ENCODE measurements at places on chromosomes 12 and 14. TPM values are rescaled to one million over a fixed set of nuclear protein-coding genes. Genes with fewer than 3 reads are reported as not detected.

DNA sequence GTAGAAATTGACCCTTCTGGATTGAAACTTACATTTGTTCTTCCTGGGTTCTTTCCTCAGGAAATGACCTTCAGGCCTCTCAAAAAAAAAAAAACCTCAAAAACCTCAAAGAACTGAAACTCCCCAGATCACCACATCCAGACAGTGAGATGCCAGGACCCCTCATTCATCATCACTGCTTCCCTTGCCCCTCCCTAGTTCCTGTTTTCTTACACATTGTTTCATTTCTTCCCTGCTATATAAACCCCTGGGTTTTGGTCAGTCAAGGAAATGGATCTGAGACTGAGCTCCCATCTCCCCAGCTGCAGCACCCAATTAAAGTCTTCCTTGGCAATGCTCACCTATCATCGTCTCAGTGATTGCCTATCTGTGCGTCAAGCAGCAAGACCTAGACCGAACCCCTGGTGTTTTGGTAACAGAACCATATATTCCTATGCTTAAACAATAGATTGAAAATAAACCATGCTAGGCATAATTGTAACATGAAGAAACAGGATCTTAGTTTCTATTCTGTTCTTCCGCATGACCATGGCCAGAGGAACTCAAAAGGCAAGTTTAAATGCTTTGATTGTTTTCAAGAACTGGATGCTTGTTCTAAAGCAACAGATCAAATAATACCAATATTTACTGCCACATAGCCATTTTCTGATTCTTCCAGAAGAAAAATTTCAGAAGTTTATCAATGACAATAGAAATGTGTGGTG, 108.0 kb upstream of the MAX start:
- DNase-seq, result no peak

GRCh38 chr14:23299211-23299957, 3.3 kb downstream of the PPP1R3E start:
- no peak for DNase-seq

DNA sequence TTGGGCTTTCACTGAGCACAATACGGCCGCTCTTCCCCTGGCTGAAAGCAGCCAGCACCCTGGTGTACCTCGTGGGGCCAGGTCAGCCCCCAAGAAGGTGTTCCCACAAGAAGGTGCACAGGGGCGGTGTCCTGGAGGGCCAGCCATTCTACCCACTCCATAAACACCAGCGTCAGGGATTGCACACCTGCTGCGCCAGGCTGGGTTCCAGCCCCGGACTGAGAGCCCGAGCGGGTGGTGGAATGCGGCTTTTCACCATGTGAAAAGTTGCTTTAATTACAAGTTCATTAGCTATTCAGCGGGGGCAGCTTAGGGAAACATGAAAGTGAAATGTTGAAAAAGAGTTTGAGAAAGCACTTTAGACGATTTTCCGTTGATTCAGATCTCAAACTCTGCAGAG, 17.5 kb upstream of the MMP17 start:
- DNase-seq, result no peak

- no peak for DNase-seq
Observed at GRCh38 chr12:105275997-105276733, 40.2 kb upstream of the APPL2 start.

DNA sequence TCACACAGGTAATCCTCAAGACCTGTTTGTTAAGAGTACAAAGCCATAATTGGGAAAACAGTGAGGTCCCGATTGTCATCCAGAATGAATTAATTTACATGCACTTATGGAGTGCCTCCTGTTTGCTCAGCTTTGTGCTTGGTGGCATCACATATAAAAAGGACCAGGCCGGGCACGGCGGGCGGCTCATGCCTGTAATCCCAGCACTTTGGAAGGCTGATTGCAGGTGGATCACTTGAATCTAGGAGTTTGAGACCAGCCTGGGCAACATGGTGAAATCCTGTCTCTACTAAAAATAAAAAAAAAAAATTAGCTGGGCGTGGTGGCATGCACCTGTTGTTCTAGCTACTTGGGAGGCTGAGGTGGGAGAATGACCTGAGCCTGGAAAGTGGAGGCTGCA, 247.4 kb downstream of the CACNA1C start:
- no peak for DNase-seq

The C12orf50 gene
- not detected for total RNA-seq

- DNase-seq, result peak; percentile 20
Observed at GRCh38 chr14:52473557-52473956, 78.7 kb downstream of the TXNDC16 start.

The SMIM41 gene
- total RNA-seq, result not detected

GRCh38 chr14:105315211-105315721, 718 bp downstream of the PACS2 start:
- DNase-seq, result peak; percentile 41

DNA sequence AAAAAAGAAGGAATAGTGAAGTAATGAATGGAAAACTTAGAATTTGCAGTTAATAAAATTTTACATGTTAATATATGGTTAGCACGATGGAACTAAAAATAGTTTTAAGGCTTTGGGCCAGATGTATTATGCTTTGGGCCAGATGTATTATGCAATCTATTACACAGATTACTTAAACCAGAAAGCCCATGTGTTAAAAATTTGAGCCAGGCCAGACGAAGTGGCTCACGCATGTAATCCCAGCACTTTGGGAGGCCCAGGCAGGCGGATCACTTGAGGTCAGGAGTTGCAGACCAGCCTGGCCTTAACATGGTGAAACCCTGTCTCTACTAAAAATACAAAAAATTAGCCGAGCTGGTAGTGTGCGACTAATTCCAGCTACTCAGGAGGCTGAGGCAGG, 17.2 kb downstream of the IFT81 start:
- DNase-seq, result no peak

GRCh38 chr12:11015775-11016430, 6.5 kb downstream of the TAS2R19 start:
- DNase-seq, result no peak

- no peak for DNase-seq
Observed at GRCh38 chr12:12943586-12944260, 8.2 kb downstream of the GPRC5D start.

DNA sequence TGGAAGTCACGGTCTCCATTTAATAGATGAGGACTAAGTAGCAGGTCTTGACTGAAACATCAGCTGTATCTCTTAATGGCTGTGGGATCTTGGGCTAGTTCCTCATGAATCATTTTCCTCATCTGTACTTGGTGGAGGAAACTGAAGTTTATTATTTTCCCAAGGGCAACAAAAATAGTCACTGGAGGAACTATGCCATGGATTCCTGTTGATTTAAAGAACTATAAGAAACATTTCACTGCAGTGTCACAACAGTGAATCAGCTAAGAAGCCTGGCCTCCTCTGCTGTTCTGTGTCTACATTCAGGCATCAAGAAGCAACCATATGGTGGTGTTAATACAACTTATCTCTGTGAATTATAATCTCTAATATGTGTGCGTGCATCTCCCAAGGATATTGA, 200.5 kb downstream of the STXBP6 start:
- DNase-seq, result no peak

GRCh38 chr12:63814146-63814772, 30.2 kb upstream of the SRGAP1 start:
- no peak for DNase-seq

DNA sequence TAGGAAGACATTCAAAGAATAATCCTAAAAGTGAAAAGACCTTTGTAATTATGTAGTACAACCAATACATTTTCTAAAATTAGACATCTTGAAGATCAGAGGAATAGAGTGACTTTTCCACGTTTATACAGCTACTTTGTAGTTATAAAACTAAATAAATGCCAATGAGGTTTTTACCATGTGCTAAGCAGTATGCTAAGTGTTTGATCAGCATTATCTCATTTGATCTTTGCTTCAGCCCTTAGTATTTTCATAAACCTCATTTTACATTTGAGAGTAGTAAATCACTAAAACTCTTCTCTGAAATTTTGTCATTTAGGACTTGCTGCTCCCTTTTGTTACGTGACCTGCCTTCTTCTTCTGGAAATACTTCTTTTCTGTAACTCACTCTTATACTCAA, 13.6 kb downstream of the MBIP start:
- DNase-seq, result no peak

The KLHL33 gene
- total RNA-seq, result not detected

DNA sequence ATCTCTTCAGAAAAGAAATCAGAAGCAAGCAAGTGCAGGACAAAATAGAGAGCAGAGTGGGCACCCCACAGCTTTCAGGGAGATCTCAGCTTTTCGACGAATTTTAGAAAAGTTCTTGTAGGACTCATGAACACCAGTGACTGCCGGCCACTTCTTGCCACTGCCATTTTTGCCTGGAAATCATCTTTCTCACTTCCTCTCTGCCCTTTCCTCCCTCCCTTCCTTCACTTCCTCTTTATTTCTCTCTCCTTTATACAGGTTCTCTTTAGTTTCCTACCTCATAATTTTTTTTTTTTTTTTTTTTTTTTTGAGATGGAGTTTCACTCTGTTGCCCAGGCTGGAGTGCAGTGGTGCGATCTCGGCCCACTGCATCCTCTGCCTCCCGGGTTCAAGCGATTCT, 185.6 kb downstream of the APAF1 start:
- no peak for DNase-seq

- no peak for DNase-seq
Observed at GRCh38 chr14:66403183-66403582, 83.0 kb upstream of the CCDC196 start.

- no peak for DNase-seq
Observed at GRCh38 chr12:70796989-70797388, 123.5 kb downstream of the PTPRR start.

The CLEC1B gene
- total RNA-seq, result not detected

DNA sequence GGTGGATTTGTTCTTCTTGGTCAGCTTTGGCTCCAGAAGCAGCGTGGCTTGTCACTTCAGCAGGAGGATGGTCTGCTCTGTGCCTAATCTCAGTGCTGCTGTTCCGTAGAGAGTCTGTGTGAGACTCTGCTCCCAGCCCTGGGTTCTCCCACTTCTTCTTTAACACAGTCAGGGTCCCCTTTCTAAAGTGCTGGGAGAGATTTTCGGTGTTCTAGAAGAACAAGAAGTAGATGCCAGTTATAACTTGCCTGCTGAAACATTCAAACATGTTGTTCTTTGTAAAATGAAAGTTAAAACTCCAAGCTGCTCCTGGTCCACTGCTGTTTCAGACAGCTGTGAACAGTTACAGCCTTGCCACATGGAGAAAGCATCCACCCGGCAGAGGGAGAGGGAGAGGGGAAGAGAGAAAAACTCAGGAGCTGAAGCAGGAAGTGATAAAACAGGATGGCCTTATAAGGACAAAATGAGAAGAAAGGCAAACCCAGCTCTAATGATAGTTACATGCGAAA, 55.2 kb upstream of the CERS5 start:
- DNase-seq, result peak; percentile 84

The OR11H12 gene
- total RNA-seq, result not detected

The PAPLN gene
- total RNA-seq, result 2.4 TPM

The DDHD1 gene
- total RNA-seq, result 8.7 TPM

DNA sequence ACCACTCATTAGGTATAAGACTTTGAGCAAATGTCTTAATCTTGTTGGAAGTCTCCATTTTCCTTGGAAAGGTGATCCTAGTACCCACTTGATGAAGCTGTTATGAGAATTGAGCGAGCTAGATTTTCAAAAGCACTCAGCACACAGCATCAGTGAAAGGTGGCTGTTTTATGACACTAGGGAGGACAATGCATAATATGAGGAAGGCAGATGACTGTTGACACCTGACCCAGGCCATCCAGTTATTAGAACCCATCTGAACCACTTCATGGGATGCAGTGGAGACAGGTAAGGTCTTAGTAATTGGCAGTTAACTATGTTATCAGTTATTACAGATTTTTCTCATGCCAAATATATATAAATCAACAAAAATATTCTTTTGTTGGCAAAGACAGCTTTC, 369.9 kb upstream of the PDE3A start:
- no peak for DNase-seq

- DNase-seq, result no peak
Observed at GRCh38 chr14:71487941-71488340, 444.3 kb upstream of the RGS6 start.

DNA sequence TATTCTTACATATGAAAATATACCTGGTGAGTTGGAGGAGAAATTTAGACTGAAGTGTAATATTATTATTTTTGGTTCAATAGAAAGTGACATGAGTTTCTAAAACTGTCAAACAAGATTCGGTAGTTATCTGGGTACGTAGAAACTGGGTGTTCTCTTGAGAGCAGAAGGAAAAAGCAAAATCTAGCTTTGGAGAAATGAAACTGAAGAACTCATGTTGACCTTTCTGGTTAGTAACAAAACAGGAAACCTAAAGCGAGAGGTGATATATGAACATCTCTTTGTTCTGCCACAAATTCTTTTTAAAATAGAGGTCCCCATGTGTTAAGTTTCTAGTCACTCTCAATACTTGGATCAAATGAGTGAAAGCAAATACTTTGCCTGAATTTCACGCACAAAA, 401.7 kb downstream of the TRHDE start:
- no peak for DNase-seq

The SLC25A21 gene
- total RNA-seq, result 2.6 TPM

Measured in SJSA1 (cell line).